ENCODE measurements at places on chromosomes 13 and 19.

DNA sequence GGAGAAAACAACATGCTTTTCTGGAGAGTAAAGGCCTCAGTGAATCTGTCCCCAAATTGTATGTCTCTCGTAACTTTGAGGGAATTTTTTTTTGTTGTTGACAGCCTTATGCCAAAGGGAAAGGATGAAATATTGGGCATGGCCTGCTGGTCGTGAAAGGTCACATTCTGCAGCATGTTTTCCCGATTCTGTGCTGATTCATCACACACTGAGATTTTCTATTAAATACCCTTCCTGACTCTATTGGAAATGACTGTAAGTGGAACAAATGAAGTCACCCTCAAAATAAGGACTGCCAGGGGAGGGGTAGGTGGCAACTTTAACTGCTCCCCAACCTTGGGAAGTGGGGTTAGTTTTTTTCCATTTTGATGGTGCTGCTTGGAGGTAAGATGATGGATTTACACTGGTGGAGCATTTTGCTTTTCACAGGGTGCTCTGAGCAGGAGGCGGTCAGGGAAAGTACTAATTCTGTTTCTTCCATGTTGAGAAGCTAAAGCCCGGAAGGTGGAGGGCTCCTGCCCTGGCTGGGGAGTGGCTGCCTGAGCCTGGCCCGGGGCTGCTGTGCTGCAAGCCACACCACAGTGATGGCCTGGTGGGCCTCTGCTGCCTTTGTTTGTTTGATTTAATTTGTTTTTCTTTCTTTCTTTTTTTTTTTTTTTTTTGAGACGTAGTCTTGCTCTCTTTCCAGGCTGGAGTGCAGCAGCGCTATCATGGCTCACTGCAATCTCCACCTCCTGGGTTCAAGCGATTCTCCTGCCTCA, 116.8 kb upstream of the SPATA13 start:
- no peak for DNase-seq

GRCh38 chr19:44626048-44626624, 12.8 kb downstream of the IGSF23 start:
- no peak for DNase-seq

DNA sequence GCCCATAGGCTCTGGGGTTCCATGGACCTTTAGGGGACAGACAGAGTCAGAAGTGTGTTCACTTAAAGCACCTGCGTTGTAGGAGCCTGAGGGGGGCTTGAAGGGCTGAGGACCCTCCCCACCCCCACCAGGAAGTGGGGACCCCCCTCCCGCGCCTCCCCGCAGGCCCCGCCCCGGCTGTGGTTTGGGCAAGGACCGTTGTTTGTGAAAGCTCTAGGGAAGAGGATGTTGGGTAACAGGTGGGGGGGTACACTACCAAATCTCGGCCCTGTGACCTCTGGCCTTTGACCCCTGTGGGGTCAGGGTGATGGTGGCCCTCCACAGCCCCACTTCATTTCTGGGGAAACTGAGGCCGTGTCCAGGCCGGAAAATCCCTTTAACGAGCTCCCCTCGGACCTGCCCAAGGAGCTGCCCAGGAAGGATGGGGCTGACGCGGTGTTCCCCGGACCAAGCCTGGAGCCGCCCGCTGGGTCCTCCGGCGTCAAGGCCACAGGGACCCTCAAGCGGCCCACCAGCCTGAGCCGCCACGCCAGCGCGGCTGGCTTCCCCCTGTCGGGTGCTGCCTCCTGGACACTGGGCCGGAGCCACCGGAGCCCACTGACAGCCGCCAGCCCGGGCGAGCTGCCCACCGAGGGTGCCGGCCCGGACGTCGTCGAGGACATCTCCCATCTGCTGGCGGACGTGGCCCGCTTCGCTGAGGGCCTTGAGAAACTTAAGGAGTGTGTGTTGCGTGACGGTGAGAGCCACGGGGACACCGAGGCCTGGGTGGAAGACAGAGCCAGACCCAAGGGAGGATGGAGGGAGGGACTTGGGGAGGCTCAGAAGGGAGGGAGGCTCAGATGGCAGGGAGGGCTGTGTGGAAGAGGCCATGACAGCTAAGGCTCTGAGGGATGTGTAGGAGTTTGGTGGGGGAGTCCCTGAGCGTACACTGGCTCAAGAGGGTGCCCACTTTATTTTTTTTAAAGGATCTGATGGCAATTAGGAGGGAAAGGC, 1.3 kb downstream of the ARHGAP45 start:
- no peak for DNase-seq

DNA sequence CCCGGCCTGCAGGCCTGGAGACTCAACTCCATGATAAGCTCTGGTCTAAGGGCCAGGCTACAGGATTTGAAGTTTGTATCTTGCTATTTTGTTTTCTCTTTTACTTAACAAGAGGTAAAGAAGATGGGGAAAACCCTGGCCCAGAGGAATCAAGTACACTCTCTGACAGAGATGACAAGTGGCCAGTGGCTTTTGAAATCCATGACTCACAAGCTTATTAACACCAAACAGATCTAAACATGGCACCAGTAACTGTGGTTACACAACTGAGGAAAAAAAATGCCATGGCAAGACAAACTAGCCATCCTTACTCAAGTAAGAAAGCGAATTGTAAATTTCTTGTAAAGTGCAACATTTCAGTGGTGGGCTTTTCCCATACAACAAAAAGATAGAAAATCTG, 72.6 kb upstream of the SERTM1 start:
- DNase-seq, result no peak

DNA sequence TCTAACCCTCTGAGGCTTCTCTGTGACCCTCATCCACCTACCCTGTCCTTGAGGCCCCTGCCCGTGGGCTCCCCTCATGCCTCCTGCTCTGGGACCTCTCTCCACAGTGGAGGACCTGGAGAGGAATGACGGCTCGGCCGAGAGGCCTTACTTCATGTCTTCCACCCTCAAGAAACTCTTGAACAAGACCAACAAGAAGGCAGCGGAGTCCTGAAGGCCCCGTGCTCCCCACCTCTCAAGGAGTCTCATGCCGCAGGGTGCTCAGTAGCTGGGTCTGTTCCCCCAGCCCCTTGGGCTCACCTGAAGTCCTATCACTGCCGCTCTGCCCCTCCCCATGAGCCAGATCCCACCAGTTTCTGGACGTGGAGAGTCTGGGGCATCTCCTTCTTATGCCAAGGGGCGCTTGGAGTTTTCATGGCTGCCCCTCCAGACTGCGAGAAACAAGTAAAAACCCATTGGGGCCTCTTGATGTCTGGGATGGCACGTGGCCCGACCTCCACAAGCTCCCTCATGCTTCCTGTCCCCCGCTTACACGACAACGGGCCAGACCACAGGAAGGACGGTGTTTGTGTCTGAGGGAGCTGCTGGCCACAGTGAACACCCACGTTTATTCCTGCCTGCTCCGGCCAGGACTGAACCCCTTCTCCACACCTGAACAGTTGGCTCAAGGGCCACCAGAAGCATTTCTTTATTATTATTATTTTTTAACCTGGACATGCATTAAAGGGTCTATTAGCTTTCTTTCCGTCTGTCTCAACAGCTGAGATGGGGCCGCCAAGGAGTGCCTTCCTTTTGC, 10.8 kb upstream of the ILF3 start:
- no peak for DNase-seq

DNA sequence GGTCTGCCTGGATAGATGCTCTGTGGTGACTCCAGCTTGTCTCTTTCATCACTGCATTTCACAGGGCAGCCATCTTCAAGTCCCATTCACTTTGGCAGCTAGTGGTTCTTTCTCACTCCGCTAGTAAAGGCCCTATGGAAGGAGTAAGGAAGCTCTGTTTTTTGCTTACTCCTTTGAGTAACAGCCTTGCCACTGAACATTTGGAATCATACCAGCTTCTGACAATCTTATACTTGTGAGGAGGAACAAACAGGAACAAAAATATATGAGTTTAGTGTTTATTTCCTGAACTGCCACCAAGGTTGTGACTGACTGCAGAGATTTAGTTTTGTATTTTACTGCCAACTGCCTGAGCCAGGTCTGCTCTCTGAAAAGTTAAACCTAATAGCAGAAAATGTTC, 38.7 kb downstream of the KCTD4 start:
- no peak for DNase-seq

DNA sequence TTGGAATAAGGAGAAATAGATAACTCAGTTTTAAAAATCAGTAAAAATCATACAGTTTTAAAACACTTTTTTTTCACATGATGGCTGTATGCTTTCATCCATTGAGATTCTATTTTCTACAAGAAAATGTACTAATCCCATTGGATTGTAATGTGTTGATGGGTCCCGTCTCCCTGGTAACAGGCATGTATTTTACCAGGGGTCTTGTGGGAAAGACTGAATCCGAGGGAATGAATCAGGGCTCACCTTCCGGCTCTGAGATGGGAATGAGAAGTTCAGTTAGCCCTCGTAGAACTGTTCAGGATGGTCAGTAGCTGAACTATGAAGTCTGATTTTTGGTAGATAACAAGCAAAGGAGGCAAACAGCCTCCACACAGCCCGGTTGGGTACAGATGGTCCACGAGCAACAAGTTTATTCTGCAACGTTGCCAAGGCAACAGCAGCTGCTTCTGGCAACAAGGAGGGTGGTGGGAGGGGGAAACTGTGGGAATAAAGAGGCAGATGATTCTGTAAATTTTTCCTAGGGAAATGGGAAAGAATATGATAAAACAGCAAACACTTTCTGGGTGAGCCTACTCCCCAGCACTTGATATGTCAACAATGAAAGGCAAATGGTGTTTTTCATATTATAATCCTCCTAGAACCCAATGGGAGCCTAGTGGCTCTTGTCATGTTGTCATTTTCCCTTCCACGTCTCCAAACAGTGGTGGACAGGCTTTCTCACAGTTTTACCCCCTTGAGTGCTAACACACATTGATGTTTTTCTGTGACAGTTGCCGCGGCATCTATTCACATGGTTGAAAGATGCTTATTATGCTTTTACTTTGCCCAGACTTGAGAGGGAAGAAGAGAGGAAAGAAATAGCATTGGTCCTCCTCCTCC, 12.4 kb upstream of the SIAH3 start:
- DNase-seq, result peak; percentile 50

DNA sequence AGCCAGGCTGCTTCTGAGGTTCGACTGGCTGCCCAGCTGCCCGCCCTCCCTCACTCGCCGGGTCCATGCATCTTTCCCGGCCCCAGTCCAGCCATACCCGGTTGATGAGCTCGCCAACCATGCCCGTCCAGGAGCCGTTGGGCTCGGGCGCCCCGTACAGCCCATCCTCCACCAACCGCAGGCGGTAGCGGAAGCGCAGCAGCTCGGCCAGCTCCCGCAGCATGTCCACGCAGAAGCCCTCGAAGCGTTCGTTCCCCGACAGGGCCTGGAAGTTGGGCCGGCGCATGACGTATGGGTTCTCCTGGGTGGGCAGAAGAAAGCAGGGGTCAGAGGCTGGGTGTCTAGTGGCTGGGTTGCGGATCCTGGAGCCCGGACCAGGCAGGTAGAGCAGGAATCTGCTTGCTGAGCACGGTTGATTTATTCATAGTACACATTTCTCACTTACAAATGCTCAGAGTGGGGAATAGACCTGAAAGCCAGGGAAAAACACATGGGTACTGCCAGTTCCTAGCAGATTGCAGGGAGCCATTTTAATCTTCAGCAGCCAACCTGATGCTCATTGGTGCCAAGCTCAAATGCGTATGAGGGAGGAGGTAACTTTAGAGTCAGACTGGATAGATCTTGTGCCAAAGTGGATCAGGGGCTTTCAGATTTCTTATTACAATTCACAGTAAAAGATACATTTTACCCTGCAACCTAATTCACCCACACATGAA, 27.4 kb downstream of the GRIK5 start:
- no peak for DNase-seq

- DNase-seq, result no peak
These were observed 3.8 kb upstream of the RPL36 start for GRCh38 chr19:5686326-5686646.

GRCh38 chr13:68690567-68690966, 1417.1 kb upstream of the ATXN8OS start:
- no peak for DNase-seq

DNA sequence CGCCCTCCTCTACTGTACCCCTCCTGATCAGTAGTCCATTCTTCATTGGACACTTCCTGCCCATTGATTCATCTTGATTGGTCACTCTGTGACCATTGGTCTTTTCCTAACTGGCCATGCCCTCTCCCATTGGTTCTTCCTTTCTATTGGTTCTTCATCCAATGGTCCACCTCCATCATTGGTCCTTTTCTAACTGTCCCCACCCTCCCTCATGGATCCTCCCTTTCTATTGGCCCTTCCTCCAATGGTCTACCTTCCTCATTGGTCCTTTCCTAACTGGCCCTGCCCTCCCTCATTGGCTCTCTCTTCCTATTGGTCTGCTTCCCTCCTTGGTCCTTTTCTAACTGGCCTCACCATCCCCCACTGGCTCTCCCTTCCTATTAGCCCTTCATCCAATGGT, 7.1 kb downstream of the KLK6 start:
- no peak for DNase-seq

- DNase-seq, result peak; percentile 4
These were observed 71.0 kb downstream of the ITGBL1 start for GRCh38 chr13:101523154-101524131.

- peak; percentile 16 for DNase-seq
These were observed 937 bp upstream of the SPRY2 start for GRCh38 chr13:80341756-80342370.

DNA sequence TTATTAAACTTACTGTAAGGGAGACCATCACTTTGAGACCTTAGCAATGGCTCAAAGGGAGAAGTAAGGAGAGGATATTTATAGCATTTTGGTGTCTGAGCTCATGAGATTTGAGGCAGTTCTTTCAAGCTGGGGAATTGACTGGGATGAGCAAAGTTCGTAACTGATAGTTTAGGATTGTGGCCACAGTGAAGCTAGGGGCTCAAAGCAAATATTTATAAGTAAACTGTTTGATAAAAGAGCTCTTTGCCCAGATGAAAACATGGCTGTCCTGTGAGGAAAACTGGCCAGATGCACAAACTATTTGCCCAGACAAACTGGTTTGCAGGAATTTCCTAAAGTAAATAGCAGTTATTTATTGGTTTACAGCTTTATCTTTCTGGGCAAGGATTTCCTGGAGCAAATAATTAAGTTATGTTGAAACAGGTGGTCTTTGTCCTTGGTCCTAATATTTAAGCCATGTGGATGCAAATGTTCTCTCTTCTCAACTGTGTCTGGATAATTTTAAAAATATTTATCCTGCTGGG, 59.7 kb upstream of the TMTC4 start:
- no peak for DNase-seq

DNA sequence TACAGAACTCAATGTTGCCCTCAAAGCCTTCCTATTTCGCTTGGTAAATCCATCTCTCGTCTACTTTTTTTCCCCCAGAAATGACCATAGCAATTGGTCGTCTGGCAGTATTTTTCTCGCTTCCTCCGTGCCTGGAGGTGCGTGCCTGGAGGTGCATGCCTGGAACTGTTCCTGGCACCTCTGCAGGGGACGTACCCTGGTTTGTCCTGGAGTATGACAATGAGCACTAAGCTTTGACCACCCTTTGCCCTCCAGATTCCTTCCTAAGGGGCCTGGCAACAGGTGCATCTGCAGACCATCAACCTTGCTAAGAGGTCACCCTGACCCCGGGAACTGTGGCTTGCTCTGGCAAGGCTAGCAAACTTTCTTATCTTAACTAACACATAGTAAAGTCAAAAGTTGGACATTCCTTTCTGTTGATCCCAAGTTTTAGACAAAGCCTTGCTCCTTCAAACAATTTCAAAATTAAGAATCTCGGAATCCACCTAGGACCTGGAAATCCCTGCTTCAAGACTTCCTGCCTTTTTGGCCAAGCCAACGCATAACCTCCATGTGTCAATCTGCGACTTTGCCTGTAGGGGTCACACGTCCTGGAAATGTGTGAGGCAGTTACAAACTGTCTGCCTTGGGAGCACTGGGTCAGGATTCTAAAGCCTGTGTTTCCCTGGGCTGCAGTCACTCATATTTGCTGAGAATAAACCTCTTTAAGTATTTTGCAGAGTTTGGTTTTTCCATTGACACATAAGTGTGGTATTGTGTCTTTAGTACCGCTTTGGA, 28.8 kb upstream of the TUBGCP3 start:
- no peak for DNase-seq

Data from dorsolateral prefrontal cortex (tissue), 122 donors.